ENCODE measurements at places on chromosomes 4 and X.

- DNase-seq = no peak
These were observed 14.0 kb upstream of the PITX2 start for GRCh38 chr4:110636680-110637407.

- DNase-seq = peak; percentile 15
These were observed at the start of gene GPRIN3 for GRCh38 chr4:89307446-89308160. GPRIN3 (minus strand) TSS chr4:89307800; CDS start chr4:89250110, 57,690 bp downstream.

DNA sequence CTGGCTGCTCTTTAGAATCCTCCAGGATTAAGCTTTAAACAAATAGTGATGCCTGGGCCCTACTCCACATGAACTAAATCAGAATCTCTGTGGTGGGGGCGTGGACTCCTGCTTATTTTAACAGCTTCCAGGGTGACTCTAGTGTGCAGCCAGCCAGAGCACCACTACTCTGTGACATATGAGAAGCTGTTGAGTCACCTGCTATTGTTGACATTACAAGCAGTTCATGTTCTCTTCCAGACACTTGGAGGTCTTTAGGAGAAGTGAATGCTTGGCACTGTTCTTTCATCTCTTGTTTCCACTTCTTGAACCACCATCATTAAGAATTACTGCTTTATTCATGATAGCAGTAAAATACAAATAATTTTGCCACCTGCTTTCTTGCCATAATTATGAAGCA lies 426 bp upstream of the C4orf51 start:
- no peak for DNase-seq

DNA sequence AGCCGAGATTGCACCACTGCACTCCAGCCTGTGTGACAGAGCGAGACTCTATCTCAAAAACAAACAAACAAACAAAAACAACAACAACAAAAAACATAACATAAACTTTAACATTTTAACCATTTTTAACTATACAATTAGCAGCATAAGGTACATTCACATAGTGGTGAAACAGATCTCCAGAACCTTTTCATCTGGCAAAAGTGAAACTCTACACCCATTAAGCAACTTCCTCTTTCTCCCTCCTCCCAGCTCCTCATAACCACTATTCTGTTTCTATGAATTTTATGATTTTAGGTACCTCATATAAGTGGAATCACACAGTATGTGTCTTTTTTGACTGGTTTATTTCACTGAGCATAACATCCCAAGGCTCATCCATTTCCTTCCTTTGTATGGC lies 103.6 kb downstream of the FAM13A start:
- no peak for DNase-seq

Data from cortex of kidney (tissue), 1 donor.